Stimulated activated CD8-positive, alpha-beta memory T cell treated with anti-CD3 and anti-CD28 coated beads, Interleukin-15, amount 100 ng/mL, for 4 hours (primary cell): ENCODE measurements at places on chromosomes 6 and 20.

DNA sequence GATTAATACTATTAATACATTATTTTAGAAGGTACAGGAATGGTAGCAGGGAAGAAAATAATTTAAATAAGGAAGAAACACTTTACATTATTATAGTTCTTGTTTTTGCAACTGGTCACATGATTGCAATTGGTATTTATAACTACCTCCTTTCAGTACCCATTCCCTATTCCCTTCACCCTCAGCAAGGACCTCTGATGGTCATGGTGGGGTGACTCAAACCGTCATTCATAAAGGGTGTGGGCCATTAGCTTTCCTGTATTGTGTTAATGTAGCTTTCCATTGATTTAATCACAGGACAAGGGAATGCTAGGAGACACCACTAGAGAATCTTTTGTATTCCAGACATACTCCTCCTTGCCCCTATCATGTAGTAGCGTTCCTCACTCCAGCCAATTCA, 47.2 kb upstream of the TMEM244 start:
- DNase-seq = no peak

DNA sequence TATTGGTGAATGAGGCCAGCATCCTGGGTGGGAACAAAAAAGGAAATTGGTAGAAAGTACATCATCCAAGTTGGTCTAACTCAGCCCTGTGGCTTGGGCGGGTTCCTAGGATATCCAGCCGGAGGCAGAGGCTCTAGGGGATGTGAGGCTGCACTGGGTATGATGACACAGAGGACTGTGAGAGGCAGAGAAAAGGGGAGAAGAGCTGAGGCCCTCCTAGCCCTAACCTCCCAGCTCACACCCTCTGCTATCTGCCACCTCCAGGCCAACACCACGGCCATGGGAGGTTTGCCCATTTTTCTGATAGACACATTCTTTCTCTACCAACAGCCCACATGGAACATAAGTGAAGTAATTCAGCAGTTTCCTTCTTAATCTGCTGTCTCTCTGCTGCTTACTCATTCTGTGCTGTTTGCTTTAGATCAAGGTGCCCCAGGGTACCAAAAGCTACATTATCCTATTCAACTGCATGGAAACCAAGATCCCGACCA, 284.4 kb downstream of the ESR1 start:
- no peak for DNase-seq

DNA sequence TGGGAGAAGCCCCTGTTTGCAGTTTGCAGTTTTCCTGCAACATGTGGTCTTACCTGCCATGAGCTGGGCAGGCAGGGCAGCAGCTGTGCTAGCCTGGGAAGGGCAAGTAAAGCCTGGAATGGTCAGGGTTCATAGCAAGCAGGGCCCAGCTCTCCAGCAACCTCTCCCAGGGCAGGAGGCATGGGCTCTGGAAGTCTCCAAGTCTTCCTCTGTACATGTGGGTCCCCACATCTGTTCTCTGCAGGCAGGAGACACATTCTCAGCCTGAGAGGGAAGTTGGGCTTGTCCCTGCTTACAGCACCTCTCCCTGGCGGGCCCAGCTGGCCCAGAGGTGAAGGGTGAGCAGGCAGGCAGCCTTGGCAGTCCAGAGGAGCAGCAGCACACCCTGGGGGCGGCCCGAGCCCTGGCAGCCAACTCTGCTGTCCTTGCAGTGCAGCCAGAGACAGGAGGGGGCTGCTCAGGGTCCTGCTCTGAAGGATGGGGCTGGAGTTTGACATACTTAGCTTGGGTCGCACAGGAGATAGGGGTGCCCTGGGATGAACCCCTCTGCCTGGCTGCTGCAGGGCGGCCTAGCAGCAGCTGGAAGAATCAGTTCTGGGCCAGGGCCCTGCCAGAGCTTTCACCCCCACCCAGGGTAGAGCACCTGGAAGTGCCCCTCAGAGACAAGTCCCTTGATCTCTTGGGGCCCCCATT, 176.0 kb downstream of the MRPL14 start:
- DNase-seq = no peak

DNA sequence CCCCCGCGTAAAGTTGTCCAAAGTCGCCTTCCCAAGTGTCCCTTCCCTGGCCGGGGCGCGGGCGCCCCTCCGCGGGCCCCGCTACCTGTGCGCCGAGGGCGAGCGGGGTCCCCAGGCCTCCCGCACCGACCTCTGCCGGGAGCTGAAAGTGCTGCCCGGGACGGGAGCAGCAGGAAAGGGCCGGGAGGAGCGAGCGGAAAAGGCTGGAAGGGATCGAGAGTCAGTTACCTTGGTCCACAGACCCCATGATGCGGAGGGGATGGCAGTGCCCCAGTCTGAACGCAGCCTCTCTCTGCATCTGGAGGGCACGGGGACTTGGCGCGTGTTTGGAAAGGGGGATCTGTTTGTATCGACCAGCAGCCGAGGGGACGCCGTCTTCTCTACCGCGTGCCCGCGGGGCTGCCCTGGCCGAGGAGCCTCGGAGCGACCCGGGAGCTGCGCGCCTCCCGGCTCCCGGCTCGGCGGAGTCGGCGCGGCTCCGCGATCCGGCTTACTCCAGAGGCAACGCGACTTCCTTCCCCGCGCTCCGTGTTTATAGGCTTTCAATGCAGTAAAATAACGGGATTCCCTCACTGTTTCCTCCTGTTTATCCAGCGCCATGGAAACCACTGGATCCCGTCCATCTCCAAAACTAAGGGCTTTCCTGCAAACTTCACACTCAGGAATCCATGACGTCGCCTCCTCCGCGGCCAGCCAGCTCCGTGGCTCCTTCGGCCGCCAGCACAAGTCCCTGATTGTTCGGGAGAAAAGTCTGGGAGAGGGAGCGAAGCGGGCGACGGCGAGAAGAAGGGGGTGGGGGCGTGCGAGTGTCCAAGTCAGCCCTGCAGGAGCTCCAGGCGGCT, 20.0 kb upstream of the NFATC2 start:
- no peak for DNase-seq

DNA sequence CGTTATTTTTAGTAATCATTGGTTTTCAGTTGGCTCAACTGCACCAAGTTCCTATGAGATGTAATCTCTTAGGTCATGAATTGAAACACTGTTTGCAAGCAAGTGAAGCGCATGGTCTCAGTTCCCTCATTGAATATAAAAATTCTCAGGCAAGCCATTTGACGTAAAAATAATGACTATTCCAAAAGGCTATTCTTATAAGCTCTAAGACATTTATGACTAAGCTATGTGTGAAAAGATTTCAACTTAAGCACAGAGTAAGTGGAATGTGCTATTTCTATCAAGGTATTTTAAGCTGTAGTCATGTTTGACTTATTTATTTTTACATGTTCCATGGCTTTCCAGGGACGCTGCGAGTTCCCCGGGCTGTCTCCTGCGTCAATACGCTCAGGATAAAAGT, 248.5 kb downstream of the THBS2 start:
- no peak for DNase-seq

DNA sequence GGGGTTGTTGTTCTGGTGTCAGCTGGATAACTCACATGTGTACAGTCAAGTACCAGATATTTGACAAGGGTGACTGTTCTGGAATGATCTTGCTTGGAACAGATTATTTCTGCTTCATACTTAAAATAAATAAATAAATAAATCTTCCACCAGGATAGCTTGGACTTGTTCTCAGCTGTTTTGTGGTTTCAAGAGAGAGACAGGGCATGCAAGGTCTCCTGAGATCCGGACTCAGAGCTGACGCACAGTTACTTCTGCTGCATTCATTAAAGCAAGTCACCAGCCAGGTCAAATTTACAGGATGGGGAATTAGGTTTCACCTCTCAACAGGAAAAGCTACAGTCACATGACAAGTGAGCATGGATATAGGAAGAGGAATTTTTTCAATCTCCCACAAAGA, 285.0 kb upstream of the SPTLC3 start:
- DNase-seq = no peak

- no peak for DNase-seq
These were observed 146.2 kb upstream of the SMLR1 start for GRCh38 chr6:130681028-130681427.

DNA sequence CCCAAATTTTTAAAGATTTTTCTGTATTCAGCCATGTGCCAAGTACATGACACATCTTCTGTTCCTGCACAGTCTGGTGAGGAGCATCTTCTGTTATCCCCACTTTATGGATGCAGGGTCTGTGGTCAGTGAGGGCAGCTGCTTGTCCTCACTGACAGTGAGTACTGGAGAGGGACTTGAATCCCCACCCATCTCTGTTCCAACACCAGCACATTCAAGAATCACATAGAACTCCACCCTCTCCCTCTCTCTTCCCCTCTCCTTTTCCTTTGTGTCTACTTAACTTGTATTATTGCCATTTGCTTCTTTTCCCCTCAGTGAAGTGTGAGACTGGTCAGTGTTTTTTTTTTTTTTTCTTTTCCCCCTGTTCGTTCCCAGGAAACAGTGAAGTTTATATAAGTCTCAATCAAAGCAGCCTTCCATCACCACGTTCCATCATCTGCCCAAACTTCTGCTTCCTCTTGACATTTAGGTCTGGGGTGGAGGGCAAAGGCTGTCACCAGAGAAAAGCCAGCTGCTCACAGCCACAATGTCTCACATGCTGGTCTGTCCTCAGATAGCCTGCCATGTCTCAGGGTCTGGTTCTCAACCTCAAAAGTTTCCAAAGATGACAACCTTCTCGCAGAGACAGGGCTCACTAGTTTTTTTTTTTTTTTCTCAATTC, 110.0 kb upstream of the SSTR4 start:
- DNase-seq = no peak

DNA sequence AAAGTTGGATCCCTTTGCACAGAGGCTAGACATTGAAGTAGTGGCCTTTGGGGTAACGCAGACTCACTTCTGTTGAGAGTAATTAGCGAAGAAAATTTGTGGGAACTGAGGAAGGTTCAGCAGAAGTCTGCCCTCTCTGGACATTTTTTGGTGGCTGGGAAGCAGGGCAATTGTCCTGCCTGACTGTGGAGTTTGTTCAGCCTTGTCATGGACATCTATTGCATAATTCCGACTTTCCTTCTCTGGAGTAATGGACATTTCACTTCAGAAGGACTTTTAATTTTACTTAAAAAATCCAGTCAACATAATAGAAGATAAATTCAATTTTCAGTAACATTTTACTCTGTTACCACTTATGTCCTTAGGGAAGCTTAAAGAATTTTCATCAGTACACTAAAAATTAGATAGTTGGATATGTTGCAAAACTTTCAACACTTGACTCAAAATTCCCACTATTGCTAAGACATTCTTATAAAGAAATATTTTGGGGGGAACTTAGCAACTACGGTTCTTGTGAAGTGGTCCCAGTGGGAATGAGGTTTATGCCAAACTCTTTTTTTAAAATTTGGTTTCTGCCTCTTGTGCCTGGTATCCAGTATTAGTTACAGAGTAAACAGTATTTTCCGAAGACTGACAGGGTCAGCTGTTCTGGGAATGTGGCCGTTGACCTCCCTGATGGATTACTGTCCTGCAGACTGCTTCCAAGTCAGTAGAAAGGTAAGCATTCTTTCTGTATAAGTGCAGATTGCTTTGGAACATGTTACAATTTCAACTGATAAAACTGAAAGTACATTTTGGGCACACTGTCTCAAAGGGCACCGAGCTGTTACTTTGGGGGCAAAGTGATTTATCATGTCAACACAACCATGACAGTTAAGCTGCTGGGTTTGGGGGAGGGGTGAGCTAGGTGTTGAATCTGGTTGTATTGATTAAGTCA, 100.6 kb upstream of the MLIP start:
- no peak for DNase-seq

GRCh38 chr20:64077541-64077875, 1.8 kb downstream of the RGS19 start:
- DNase-seq = no peak

GRCh38 chr20:29297411-29298270, 1959.8 kb upstream of the DEFB115 start:
- DNase-seq = no peak
